ENCODE measurements at places on chromosomes 5 and 9.
A peak's percentile ranks its signal among the peaks of the same experiment; 100 is the strongest.

GRCh38 chr9:134602547-134603362, 38.8 kb upstream of the COL5A1 start:
- DNase-seq = no peak

DNA sequence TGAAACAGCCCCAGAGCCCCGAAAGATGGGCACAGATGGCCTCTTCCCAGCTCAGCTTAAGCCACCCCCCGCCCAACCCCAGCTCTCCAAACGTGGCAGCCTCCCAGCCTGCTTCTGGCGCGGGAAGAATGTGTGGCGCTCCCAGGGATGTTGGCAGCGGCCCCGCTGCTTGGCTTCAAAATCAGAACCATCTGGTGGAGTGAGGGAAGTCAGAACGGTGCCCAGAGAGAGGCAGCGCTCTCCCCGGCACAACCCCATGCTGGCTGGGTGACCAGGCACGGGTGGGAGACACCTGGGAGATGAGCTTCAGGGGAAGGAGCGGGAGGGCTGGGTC, 72.7 kb upstream of the ORM1 start:
- DNase-seq = no peak

GRCh38 chr9:130364619-130365322, 80.0 kb upstream of the ASS1 start:
- DNase-seq = no peak

DNA sequence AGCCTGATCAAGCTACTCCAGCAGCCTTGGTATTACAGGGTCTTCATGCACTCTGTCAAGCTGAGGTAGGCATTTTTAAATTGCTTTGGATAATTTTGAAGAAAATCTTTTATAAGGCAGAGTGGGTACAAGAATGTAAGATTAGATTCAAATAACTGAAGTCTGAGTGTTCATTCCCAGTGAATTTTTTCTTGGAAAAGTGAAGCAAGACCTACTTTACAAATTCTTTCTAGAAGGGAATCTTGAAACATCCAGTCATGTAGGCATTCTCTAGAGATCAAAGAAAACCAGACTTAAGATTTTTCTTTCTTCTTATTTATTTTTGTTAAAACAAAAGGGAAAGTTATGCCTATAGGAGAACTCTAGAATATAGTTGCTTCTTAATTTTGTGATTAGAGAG, 139.0 kb downstream of the FOCAD start:
- no peak for DNase-seq

- DNase-seq = peak; percentile 17
Measured at GRCh38 chr5:98774192-98775033, 950 bp downstream of the RGMB start.

DNA sequence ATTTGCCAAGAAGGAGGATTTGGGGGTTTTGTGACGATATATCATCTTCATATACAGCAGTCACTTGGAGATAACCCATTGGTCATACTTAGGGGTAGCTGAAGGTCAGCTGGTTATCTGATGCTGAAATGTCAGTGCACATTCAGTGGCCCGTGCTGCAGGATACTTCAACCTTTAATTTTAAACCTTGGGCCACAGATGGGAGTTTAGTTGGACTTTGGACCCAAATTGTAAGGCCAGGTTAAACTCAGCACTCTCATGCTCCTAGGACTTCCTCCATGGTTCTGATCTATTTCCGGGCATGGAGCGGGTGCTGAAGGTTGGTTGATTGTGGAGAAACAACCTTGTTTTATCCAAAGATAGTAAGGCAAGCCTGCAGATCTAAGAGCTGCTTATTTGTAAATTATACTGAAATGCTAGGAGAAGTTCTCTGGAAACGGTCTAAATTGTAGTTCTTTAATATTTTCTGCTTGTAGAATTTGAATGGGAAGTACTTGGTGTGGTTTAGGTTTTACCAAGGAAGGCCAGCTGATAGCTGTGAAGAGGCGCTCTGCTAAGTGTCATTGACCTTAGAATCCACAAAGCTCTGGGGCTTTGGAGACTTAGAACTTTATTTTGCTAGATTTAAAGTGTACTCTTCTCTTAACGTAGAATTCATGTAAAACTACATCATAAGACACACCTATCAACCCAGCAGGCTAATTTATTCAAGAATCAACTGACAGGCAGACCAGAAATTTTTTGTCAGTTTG, 38.6 kb downstream of the SLC44A1 start:
- no peak for DNase-seq

- no peak for DNase-seq
Measured at GRCh38 chr5:11619339-11620024, 284.8 kb downstream of the CTNND2 start.

- no peak for DNase-seq
Measured at GRCh38 chr9:130782886-130783530, 52.0 kb upstream of the ABL1 start.

DNA sequence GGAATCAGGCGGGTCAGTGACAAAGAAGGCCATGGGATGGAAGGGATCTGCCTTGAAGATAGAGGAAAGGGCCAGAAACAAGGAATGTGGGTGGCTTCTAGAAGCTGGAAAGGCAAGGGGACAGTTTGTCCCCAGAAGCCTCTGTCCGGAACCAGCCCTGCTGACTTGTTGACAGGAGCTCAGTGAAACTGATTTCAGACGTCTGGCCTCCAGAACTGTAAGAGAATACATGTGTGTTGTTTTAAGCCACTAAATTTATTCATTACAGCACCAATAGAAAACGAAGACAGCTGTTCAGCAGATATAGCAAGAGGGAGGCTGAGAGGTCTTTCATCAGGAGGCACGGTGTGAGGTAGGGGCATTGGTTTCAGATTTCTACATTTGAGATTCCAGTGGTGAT, 422.5 kb downstream of the KDM4C start:
- DNase-seq = no peak

DNA sequence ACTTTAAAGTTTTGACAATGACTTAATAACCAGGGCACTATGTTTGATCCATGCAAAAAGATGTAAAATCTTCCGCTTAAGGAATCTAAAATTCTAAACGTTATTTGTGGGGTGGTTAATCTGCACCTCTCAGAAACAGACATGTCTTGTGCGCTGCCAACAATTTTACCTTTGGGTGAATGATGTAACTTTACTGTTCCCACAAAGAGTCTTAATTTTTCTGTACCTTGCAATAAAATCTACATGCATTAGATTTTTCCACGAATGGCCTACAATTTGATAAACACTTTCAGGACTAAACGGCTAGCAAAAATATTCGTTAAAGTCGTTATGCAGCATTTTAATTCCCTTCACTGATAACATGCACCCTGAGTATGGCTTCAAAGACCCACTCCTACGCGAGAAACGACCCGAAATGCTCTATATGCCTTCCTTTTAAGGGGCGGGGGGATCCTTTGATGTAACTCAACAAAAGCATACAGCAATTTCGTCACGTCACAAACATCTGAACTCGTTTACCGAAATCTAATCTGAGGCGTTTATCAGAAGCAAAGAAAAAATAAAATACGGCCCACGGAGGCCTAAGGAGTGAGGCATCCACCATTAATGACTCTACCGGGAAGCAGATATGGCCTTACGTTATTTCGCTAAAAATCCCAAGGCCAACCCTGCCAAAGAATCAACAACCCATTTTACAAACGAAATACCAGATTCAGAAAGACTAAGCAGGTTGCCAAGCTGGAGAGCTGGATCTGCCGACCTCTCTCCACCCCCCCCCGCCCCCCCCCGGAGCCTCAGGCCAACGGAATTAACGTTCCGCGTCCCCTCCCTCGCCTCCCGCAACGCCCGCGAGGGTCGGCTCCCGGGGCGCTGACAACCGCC, 621 bp downstream of the AK6 start:
- no peak for DNase-seq

- no peak for DNase-seq
Measured at GRCh38 chr9:82554381-82554780, 508.6 kb downstream of the RASEF start.

GRCh38 chr9:127673234-127673633, 33.6 kb upstream of the CFAP157 start:
- no peak for DNase-seq

GRCh38 chr9:123318202-123318601, 37.8 kb upstream of the CRB2 start:
- DNase-seq = no peak

DNA sequence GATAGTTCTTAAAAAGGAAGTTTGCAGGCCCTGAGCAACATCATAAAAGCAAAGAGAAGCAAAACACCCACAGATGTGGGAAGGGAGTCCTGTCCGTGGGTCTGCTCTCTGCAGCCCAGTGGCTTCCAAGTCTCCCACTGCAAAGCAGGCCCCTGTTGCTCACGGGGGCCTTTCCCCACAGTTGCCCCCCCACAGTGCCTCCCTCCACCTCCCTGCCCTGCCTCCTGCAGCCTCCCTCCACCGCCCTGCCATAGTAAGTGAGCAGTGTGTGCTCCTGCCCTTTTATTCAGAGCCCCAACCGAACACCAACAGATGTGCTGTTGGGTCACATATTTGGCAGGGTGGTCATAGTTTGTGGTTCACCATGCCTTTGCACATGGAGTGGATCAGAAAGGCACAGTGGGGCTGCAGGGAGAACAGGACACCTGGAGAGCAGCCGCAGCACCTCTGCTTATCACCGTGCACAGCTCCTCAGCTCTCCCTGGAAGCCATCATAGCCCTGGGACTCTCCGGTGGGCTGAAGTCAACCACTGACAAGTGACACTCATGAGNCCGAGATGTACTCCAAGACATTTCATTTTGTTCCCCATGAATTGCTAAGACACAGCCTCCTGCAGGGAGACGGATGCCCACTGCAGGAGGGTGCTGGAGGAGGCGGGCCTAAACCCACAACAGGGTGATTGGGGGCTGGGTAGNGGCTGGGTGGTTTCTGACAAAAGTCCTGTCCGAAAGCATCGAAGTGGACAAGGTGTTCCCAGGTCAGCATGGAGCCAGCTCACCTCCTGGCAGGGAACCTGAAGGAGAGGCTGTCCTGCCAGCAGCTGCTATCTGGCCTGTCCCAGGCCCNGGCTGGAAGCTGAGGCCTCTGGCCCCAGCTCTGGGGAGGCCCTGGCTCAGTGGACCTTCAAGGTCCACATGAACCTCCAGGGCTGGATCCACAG, 278.9 kb downstream of the GADD45G start:
- DNase-seq = no peak

- no peak for DNase-seq
Measured at GRCh38 chr5:171938358-171938757, 68.1 kb downstream of the FBXW11 start.

DNA sequence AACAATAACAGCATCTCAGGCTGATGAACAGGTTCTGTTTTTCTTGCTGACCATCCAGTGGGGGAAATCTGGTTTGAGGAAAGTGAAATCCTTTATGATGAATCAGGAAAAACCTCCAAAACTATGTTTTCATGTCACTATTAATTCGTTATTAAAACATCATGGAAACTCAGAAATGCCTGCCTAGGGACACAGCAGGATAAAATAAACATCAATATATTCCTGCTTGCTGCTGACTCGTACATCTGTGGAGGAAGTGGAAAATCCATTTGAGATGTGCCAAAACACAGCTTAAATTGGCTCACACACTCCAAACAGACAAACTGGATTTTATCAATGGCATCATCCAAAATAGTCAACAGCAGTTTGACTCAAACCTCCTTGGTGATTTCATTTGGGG, 53.0 kb downstream of the TEK start:
- DNase-seq = no peak

DNA sequence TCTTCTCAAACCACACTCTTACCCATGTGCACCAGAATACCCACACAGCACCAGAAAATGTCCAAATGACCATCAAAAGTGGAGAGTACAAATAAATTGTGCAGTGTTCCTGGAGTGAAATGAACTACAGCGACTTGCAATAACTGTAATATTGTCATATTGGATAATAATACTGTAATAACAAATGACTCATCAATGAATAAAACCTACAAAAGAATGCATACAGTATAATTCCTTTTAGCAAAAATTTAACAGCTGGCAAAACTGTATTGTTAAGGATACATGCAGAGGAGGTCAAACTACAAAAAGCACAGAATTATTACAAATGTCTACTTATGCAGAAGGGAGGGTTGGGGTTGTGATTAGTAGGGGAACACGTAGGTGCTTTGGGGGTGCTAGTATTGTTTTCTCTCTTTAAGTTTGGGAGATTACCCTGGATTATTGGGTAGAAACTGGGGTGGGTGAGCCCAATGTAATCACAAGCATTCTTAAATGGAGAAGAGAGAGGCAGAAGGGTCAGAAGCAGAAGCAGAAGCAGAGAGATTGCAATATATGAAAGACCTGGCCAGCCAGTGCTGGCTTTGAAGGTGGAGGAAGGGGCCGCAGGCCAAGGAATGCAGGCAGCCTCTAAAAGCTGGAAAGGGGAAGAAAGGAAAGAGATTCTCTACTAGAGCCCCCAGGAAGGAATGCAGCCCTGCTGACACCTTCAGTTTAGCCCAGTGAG, 21.8 kb downstream of the IRF1 start:
- DNase-seq = no peak

- no peak for DNase-seq
Measured at GRCh38 chr9:123044586-123044985, 11.1 kb downstream of the GPR21 start.

GRCh38 chr9:85062385-85063022, 393.0 kb downstream of the NTRK2 start:
- DNase-seq = no peak

DNA sequence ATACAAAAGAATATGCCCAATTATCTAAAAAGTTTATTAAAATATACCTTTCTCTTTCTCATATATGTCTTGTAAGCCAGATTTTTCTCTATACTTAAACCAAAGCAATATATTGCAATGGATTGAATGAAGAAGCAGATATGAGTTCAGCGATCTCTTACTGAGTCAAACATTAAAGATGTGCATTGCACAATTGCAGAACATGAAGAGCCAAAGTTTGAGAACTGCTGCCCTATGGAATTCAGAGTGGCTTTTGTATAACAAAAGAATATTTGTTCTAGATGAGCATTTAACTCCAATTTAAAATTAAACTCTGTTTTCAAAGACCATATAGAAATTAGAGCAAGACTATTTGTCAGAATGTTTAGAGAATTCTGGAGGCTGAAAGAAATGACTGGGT, 519.0 kb upstream of the DAB2 start:
- DNase-seq = no peak

- no peak for DNase-seq
Measured at GRCh38 chr9:128798896-128799295, 11.8 kb downstream of the TBC1D13 start.

DNA sequence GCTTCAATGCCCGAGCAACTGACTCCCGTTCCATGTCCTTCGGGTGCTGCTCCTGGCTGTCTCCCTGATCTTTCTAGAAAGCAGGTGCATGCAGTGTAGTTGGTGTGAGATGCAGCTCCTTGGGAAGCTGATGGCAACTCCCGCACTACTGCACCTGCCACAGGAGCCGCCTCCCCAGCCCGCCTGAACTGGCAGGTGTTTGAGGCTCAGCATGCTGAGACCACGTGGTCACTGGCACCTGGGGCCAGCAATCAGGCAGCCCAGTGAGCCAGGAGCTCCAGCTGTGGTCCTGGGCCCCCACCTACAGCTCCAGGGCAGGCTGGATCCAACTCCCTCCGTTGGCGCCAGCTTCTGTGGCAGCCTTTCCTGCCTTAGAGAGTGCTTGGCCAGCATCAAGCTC, 111.5 kb downstream of the ICE1 start:
- no peak for DNase-seq
